ENCODE measurements at places on chromosomes 3 and 15.

DNA sequence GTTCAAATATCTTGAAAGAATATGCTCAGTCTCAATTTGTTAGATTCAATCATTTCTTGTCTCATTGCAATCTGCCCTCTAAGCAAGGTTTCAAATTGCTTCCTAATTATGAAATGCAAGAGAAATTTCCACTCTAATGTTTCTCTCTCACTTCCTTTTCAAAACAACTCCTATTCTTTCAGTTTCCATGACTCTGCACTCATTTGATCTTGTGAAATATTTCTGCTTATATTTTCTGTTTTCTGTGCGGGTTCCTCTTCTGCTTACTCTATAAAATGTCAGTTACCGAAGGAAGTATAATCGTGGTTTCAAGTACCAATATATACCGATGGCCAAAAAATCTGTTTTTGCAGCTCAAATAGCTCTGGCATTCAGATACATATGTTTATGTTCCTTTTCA, 521.9 kb upstream of the NAALADL2 start:
- no peak for DNase-seq

GRCh38 chr3:188165596-188165995, 11.6 kb downstream of the LPP start:
- DNase-seq: no peak

DNA sequence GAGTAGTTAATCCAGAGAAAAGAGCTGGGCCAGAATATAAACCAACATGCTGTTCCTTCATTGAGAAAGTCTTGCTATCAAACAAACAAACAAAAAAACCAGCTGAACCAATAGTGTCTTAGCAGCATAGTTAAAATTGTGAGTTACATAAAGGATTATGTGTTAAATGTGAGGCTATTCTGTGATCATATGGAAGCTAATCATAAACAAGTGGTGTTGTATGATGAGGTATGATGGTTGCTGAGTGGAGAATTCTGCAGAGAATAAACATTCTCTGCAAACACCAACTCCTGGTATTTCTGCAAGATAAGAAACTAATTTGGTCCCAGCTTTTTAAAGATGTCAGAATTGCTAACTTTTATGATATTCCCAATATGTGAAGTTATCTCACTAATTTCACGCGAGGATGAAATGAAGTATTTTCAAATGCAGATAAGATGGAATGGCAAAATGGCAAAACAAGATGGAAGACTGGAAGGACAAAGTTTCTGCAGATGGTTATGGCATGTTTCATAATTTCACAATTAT, 22.9 kb upstream of the SPESP1 start:
- no peak for DNase-seq

DNA sequence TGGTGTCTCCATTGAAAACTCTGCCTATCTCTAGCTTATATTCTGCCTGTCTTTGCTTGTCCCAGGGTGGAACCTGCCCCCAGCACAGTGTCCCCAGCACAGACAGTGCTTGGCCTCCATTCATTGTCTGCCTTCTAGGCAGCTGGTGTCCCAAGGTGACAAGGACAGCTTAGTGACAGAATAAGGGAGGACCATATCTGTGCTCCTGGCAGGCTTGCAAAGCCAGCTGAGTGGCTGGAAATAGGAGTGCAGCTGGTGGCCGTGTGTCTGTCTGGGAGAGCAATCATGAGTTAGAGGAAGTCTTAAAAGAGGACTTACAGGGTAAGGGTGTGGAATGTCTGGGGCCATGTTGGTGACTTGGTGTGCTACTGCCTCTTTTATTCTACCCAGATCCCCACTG, 33.4 kb downstream of the SCN5A start:
- DNase-seq: no peak

- DNase-seq: no peak
Observed at GRCh38 chr15:66269326-66270090, 16.0 kb upstream of the MEGF11 start.

DNA sequence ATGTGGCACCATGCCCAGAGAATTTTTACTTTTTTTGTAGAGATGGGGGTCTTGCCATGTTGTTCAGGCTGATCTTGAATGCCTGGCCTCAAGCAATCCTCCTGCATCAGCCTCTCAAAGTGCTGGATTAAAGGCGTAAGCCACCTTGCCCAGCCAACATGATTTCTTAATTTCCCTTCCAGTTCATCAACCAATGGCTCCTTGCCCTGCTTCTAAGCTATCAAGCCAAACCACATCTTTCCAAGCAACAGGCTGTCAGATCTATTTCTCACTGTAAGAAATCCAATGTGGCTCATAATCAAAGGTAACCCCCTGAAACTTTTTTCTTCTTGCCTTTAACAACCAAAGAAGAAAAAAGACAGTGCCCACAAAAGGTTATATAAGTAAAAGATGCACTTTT, 204.2 kb upstream of the ICE2 start:
- DNase-seq: no peak

DNA sequence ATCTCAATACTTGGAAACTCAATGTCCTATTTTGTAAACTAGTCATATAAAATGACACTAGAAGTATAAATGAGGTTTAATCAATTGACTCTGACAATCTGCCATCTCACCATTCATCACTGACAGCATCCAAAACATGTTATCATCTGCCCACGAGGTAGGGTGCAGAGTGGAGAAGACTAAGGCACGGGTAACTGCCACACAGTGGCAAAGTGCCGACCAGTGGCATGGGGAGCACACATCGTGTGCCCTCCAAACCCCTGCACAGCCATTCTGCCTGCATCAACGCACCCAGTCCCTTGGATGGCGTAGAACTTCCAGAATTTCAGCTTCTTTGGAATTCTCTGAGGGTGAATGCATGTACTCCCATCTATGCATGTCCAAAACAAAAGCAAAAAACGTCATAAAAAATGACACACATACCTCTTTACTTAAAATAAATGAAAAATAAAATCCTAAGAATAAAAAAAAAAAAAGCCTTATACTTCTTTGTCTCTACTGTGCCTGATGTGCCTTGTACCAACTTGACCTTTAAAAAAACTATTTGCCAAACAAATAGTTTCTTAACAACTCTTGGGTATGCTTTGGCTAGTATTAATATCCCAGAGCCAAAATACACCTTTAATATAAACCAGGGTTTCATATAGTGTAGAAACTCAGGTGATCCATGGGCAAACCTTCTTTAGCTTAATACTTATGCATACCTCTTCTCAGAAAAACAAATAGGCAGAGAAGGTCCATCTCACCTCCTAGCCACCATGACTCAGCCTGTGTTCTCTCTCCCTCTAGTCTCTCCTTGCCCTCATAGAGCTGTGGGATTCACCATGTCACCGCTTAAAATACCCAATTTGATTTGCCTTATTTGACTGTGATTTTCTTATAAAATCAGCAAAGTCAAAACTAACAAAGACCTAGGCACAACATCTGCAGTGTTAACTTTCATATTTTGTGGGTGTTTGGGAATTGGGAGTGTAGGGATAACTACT, 12.7 kb downstream of the CPOX start:
- DNase-seq: no peak

- DNase-seq: no peak
Observed at GRCh38 chr15:99424978-99425656, 140.7 kb upstream of the MEF2A start.

GRCh38 chr15:42707068-42707467, 29.9 kb downstream of the CDAN1 start:
- no peak for DNase-seq

DNA sequence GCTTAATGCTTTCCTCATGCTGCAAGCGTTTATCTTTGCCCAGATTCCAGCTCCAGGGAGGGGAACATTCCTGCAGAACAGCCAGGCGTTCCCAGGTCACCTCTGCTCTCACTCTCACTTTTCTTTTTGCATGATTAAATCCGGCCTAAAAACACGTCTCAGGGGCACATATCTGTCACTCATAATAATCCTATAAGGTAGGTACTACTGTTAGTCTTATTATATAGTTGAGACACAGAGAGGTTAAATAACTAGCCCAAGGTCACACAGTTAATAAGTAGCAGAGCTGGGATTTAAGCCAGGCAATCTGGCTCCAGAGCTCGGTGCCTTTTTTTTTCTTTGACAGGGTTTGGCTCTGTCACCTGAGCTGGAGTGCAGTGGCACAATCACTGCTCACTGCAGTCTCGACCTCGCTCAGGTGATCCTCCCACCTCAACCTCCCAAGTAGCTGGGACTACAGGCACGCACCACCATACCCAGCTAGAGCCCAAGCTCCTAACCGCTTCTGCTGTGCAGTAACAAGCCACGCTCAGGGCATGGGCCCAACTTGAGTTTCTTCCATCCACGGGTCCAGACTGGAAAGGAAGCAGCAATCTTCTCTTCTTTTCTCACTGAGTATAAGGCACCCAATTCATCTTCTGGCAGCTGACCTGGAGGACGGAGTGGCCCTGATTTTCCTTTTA, 96.5 kb downstream of the LIPC start:
- DNase-seq: no peak

DNA sequence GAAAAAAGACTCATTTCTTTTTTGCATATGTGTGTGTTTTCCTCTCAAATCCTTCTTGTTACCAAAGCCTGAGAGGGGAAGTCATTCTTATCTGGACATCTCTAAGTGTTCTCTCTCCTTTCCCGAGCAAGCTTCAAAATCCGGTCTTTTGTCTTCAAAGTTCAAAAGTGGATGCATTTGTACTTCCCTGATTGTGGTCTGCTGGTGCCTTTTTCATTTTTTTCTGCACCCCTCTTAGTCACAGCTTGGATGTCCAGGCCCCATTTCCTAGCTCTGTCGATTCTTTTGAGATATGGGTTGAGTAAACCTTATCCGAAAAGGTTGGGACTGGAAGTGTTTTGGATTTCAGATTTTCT, 34.8 kb downstream of the EHD4 start:
- DNase-seq: no peak

- no peak for DNase-seq
Observed at GRCh38 chr3:183317271-183317670, 64.2 kb downstream of the B3GNT5 start.

- DNase-seq: no peak
Observed at GRCh38 chr15:93144463-93145236, 55.6 kb upstream of the RGMA start.

DNA sequence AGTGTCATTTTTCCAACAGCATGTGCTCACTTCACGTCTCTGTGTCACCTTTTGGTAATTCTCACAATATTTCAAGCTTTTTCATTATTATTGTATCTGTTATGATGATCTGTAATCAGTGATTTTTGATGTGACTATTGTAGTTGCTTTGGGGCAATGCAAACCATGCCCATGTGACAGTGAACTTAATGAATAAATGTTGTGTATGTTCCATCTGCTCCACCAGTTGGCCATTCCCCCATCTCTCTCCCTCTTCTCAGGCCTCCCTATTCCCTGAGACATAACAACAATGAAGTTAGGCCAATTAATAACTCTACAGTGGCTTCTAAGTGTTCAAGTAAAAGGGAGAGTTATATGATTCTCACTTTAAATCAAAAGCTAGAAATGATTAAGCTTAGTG, 32.5 kb upstream of the TBC1D23 start:
- DNase-seq: no peak

DNA sequence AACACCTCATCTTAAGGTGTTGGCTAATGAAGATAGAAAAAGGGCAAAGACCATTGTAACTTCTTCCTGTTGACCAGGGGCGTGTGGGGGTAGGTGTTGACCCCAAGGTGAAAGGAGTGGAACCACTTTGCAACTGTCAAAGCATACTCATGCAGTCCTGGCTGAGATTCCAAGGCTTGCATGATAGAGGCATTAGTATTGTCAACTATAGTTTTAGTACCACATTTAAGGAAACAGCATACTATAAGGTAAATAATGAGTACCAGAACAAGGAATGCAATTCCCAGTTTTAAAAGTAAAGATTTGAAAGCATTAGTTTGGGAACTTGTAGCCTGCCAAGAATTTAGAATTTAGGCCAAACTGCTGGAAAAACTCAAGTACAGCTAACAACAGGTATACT, 27.8 kb upstream of the ADGRG7 start:
- DNase-seq: no peak

- no peak for DNase-seq
Observed at GRCh38 chr3:9947025-9947995, 4.9 kb downstream of the PRRT3 start.

- DNase-seq: no peak
Observed at GRCh38 chr3:26713091-26713490, 90.5 kb downstream of the LRRC3B start.

GRCh38 chr3:188111002-188111584, 42.9 kb upstream of the LPP start:
- no peak for DNase-seq

GRCh38 chr15:73637527-73637926, 4.3 kb upstream of the NPTN start:
- no peak for DNase-seq

DNA sequence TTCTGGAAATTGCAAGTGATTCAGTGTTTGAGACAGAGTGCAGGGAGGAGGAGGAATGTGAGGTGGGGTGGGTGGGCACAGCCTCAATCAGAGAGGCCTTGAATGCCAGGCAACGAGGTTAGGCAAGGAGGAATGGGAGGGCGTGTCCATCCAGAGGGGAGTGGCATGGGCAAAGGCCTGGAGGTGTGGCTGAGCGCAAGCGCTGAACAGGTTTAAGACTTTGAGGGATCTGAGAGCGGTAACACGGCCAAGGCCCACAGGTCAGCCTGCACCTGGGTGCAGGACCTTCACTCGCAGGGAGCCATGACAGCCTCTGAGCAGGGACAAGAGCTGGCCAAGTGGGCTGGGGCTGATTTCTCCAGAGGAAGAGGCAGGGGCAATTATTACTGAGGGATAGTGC, 125.9 kb downstream of the TPRA1 start:
- no peak for DNase-seq

- DNase-seq: no peak
Observed at GRCh38 chr3:52771702-52772101, 962 bp upstream of the NEK4 start.

GRCh38 chr3:76866729-76867408, 173.0 kb upstream of the ROBO2 start:
- DNase-seq: no peak

DNA sequence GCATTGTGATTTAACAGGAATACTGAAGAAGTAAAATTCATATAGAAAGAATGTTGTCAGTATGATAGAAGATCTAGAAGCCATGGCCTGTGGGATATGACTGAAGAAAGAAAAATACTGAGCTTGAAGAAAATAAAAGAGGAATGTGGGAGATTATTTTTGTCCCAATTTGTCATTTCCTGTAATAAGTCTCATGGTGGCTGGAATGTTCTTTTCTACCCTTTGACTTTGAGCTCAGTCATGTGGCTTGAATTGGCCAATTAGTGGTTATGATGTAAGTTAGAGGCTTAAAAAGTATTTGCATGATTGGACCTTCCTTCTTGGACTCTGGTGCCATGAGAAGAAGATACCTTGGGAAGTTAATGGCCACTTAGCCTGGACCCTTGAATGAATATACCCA, 14.1 kb downstream of the APH1B start:
- DNase-seq: no peak

DNA sequence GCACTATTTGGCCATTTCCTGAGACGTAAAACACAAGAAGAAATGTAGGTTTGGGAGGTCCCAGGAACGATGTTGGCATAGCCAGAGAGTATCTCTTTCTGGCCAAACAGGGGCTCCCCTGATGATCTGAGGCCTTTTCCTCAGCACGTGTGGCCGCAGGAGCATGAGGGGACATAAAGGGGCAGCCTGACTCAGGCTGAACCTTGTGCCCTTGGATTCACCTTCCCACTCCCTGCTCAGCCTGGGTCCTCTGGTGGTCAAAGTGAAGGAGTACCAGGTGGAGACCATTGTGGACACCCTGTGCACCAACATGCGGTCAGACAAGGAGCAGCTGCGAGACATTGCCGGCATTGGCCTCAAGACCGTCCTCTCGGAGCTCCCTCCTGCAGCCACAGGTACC, 10.6 kb downstream of the CAND2 start:
- no peak for DNase-seq
